ENCODE measurements at places on chromosomes 4 and X.

DNA sequence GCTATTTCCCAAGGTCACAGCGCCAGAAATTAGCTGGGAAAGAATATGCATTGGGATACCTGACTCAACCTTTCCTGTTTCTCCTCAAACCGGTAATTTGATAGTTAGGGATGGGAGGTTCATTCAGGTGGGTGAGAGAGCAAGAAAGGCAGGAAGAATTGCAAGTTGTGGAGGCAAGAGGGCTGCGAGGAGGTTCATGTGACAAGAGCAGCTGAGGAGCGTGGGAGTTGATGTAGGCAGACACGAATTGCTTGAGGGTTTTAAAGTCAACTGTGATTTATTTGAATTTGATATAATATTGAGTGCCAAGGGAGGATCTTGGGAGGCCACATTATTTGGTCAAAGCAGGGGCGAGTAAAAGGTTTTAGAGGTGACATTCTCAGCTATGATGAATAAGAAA lies 329.0 kb downstream of the STIM2 start:
- DNase-seq, result no peak

GRCh38 chr4:1155314-1155713 lies 17.1 kb downstream of the SPON2 start:
- DNase-seq, result no peak

- no peak for DNase-seq
Observed at GRCh38 chr4:165079476-165079875, 25.8 kb downstream of the TRIM75 start.

DNA sequence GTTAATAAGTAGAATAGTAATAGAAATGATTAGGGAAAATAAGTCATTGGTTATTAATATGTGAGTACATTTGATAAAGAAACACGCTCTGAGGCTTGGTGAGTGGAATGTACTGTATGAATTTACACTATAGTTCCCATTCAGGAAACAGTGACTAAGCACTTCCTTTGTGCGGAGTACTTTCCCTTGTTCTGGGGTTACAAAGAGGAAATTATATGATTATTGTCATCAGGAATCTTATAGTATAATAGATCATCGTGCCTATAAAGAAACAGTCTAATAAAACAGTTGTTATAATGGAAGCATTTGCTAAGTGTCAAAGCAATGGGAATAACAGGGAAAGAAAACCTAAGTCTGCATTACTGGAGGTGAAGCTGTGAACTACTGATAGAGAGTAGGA lies 138.0 kb downstream of the RPA4 start:
- DNase-seq, result no peak

DNA sequence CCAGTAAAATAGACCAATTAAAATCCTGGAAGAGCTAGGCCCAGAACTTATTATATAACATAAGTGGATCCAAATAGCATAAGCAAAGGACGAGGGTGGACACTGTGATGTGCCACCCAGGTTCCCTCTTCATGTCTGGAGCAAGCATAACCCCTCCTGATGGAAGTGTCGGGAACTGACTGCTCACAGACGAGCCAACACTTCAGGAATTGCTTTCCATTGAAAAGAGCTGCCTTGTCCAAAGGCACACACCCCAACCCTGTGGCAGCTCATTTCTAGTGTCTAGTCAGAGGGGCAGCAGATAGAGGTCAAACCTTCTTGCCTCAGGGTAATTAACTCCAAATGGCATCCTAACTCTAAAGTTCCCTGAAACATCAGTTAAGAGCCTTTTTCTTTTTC lies 15.3 kb downstream of the DDIT4L start:
- no peak for DNase-seq

- no peak for DNase-seq
Observed at GRCh38 chr4:128349921-128350320, 62.3 kb upstream of the PGRMC2 start.
